Aorta (tissue), 5 donors: ENCODE measurements at places on chromosomes 16 and 17. TPM values are rescaled to one million over a fixed set of nuclear protein-coding genes. Genes with fewer than 3 reads are reported as not detected.

DNA sequence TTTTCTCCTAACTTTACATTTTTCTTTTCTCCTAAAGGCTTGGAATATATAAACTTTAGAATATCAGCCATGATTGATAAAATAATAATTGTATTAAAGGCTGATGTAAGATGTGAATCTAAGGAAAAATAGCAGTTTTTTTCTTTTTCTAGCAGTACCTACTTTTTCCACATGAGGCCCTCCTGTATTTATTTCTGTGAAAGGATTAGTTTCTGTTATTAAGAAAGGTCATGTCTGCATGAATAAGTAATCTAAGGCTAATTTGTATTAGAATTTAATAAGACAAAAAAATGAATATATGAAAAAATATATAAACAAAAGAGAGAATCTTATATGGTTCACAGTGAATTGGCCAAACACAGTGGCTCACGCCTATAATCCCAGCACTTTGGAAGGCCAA is 85.3 kb downstream of the STXBP4 start:
- no peak overlapping the region for H3K27ac ChIP-seq
- H3K27me3 ChIP-seq, result no peaks in the 10 kb centered on the region
- H3K4me1 ChIP-seq, result peaks cover 2% of the 10 kb centered on the region
- no peaks in the 10 kb centered on the region for H3K36me3 ChIP-seq

Gene SLFN13
- 31.0 TPM for total RNA-seq

GRCh38 chr16:17343728-17344127 is 127.0 kb downstream of the XYLT1 start:
- H3K4me1 ChIP-seq, result no peaks in the 10 kb centered on the region
- no peak overlapping the region for H3K27ac ChIP-seq
- no peak for DNase-seq
- no peaks in the 10 kb centered on the region for H3K36me3 ChIP-seq

- no peaks in the 10 kb centered on the region for H3K36me3 ChIP-seq
- no peaks in the 10 kb centered on the region for H3K4me1 ChIP-seq
- H3K4me3 ChIP-seq, result no peak overlapping the region
- no peak overlapping the region for H3K27ac ChIP-seq
These were observed 1.6 kb upstream of the DUSP14 start for GRCh38 chr17:37488009-37488604.

- peak within 1 kb of the TSS; percentile 73 for H3K4me3 ChIP-seq
- no peak within 1 kb of the TSS for H3K27ac ChIP-seq
- DNase-seq, result peak; percentile 88
- H3K36me3 ChIP-seq, result peaks cover 16% of the 10 kb centered on the region
- no peaks in the 10 kb centered on the region for H3K27me3 ChIP-seq
These were observed at the start of gene RILP for GRCh38 chr17:1649844-1650501. Gene RILP (minus strand): TSS chr17:1649866. CDS start chr17:1649804, 62 bp downstream.

Gene TM4SF5
- total RNA-seq, result not detected

DNA sequence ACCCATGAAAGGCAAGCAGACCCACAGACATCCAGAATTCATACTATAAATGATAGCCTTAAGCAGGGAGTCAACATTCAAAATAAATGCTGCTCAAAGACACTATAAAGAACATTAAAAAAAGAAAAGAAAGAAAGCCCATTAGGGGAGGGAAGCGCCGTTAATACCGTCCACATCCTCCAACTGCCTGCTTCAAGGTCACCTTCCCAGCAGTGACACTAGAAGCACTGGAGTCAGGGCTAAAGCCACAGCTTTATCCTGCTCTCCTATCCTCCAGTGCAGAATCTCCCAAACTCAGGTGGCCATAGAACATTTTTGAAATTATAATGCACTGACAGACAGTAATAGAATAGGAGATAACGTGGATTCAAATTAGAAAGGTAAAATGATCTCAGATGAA is 59.4 kb downstream of the TEX2 start:
- no peak overlapping the region for H3K4me3 ChIP-seq
- no peak for DNase-seq
- H3K27me3 ChIP-seq, result no peaks in the 10 kb centered on the region
- H3K36me3 ChIP-seq, result no peaks in the 10 kb centered on the region
- no peak overlapping the region for H3K27ac ChIP-seq

GRCh38 chr16:66189951-66190350 is 176.5 kb upstream of the CDH5 start:
- no peak for DNase-seq
- no peak overlapping the region for H3K27ac ChIP-seq

GRCh38 chr16:27839419-27839818 is 224.1 kb downstream of the GSG1L start:
- H3K4me1 ChIP-seq, result no peaks in the 10 kb centered on the region
- H3K36me3 ChIP-seq, result no peaks in the 10 kb centered on the region
- no peak overlapping the region for H3K27ac ChIP-seq
- H3K4me3 ChIP-seq, result no peak overlapping the region
- DNase-seq, result peak; percentile 9

- H3K36me3 ChIP-seq, result peaks cover 1% of the 10 kb centered on the region
- DNase-seq, result no peak
- no peak overlapping the region for H3K27ac ChIP-seq
- no peaks in the 10 kb centered on the region for H3K4me1 ChIP-seq
- no peaks in the 10 kb centered on the region for H3K27me3 ChIP-seq
These were observed 84.4 kb upstream of the GPRC5B start for GRCh38 chr16:19968891-19969683.

Gene TEX14
- total RNA-seq, result 0.16 TPM
